Right atrium auricular region (tissue), 2 donors: ENCODE measurements at places on chromosomes 2 and 18. TPM values are rescaled to one million over a fixed set of nuclear protein-coding genes. Genes with fewer than 3 reads are reported as not detected.

TRIM54 gene
- 136 TPM for total RNA-seq

STK11IP gene
- 6.6 TPM for total RNA-seq

MYO3B gene
- total RNA-seq, result not detected

TWIST2 gene
- total RNA-seq, result 6.2 TPM

CD302 gene
- 27.3 TPM for total RNA-seq

C2orf66 gene
- not detected for total RNA-seq

LPIN1 gene
- total RNA-seq, result 21.0 TPM

IL1B gene
- 1.0 TPM for total RNA-seq

KIF1A gene
- total RNA-seq, result 43.7 TPM

AQP12A gene
- not detected for total RNA-seq

CDK5R2 gene
- total RNA-seq, result not detected

PARD3B gene
- total RNA-seq, result 7.4 TPM

SCYGR8 gene
- total RNA-seq, result not detected

CCDC178 gene
- total RNA-seq, result not detected

PLCL1 gene
- 32.0 TPM for total RNA-seq

NFATC1 gene
- 20.2 TPM for total RNA-seq

VWC2L gene
- total RNA-seq, result not detected

SLC4A3 gene
- 502 TPM for total RNA-seq

TTC39C gene
- 10.3 TPM for total RNA-seq

SERPINB7 gene
- total RNA-seq, result 0.71 TPM

INHBB gene
- 0.74 TPM for total RNA-seq

GRP gene
- total RNA-seq, result not detected

GRB14 gene
- total RNA-seq, result 15.5 TPM

STAT4 gene
- 27.3 TPM for total RNA-seq

RPRM gene
- 2.8 TPM for total RNA-seq

IDH1 gene
- total RNA-seq, result 26.6 TPM

RTP5 gene
- not detected for total RNA-seq

GDF7 gene
- total RNA-seq, result 1.1 TPM

LYPD1 gene
- 0.22 TPM for total RNA-seq

FOXD4L1 gene
- total RNA-seq, result not detected

MYO7B gene
- 0.52 TPM for total RNA-seq

ELOA2 gene
- total RNA-seq, result not detected

SKA1 gene
- total RNA-seq, result 0.78 TPM

CHRNG gene
- not detected for total RNA-seq

PRKAG3 gene
- total RNA-seq, result not detected

SIGLEC15 gene
- 1.9 TPM for total RNA-seq

L3MBTL4 gene
- total RNA-seq, result 10.5 TPM

KCNE4 gene
- total RNA-seq, result 4.0 TPM

ZNF385B gene
- total RNA-seq, result 23.2 TPM

DUSP19 gene
- 5.5 TPM for total RNA-seq

UGT1A5 gene
- total RNA-seq, result not detected

TET3 gene
- 1.9 TPM for total RNA-seq

RBKS gene
- 2.1 TPM for total RNA-seq

RUFY4 gene
- total RNA-seq, result not detected

DOCK10 gene
- total RNA-seq, result 2.0 TPM

CBLN2 gene
- total RNA-seq, result 1.3 TPM

GPR45 gene
- not detected for total RNA-seq

IL18R1 gene
- total RNA-seq, result 1.9 TPM

SLC19A3 gene
- 3.5 TPM for total RNA-seq

CGREF1 gene
- 4.3 TPM for total RNA-seq

VIT gene
- 16.9 TPM for total RNA-seq

AQP12B gene
- not detected for total RNA-seq

KIF5C gene
- 2.2 TPM for total RNA-seq

KCNG3 gene
- not detected for total RNA-seq

HOXD13 gene
- total RNA-seq, result not detected

SLC23A3 gene
- 0.33 TPM for total RNA-seq

ASB18 gene
- 1.9 TPM for total RNA-seq
